ENCODE measurements at places on chromosomes 2 and 18.

- H3K4me3 ChIP-seq: peak overlapping the region; percentile 85
- H3K27me3 ChIP-seq: no peaks in the 10 kb centered on the region
- no peaks in the 10 kb centered on the region for H3K36me3 ChIP-seq
- DNase-seq: peak; percentile 80
- H3K4me1 ChIP-seq: peaks cover 42% of the 10 kb centered on the region
Measured at GRCh38 chr2:218290316-218291261, 1.7 kb downstream of the TMBIM1 start.

GRCh38 chr2:217810260-217810659 lies 192.5 kb downstream of the TNS1 start:
- H3K4me1 ChIP-seq: no peaks in the 10 kb centered on the region
- DNase-seq: no peak
- H3K27me3 ChIP-seq: 0 out of 2 replicates have a peak, but pooled peaks cover 2% of the 10 kb centered on the region
- H3K27ac ChIP-seq: no peak overlapping the region
- no peaks in the 10 kb centered on the region for H3K36me3 ChIP-seq

- H3K27ac ChIP-seq: peak overlapping the region; percentile 22
- DNase-seq: peak; percentile 27
- H3K4me3 ChIP-seq: no peak overlapping the region
- no peaks in the 10 kb centered on the region for H3K36me3 ChIP-seq
- H3K4me1 ChIP-seq: peaks cover 15% of the 10 kb centered on the region
- no peaks in the 10 kb centered on the region for H3K27me3 ChIP-seq
Measured at GRCh38 chr2:206713746-206714145, 4.5 kb downstream of the DYTN start.

DNA sequence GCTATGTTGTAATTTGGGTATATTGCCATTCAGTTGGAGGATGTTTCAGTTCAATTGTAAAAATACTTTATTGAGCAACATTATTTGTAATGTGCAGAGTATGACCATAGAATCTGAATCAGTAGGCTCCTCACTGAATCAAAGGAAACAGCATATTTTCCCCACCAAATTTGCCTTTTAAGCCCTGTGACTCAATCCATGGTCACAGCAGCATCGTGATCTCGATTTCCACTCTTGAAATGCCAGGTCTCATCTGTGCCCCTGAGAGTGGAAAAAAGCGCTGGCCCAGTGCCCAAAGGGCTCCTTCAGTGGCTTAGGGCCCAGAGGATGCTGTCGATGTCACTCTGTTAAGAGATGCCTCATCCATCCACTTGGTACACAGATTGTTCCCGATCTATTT lies 57.5 kb downstream of the FHOD3 start:
- peaks cover 7% of the 10 kb centered on the region for H3K4me1 ChIP-seq
- no peak for DNase-seq
- no peak overlapping the region for H3K27ac ChIP-seq
- no peak overlapping the region for H3K4me3 ChIP-seq
- no peaks in the 10 kb centered on the region for H3K36me3 ChIP-seq

DNA sequence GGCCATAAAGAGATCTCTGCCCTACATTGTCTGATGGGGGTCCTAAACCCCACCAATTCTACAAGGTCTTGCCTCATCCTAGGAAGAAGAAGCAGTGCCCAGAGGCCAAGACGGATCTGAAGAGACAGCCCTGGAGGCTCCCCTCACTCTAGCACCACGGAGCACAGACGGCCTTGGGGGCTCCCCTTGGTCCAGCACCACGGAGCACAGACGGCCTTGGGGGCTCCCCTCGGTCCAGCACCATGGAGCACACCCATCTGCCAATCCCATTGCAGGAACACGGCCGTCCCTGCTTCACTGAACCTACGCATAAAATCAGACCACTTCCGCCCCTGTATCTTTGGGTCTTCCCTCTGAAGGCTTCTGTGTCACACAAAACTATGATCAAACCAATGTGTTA lies 215.1 kb upstream of the SALL3 start:
- no peak overlapping the region for H3K4me3 ChIP-seq
- DNase-seq: no peak
- no peaks in the 10 kb centered on the region for H3K4me1 ChIP-seq
- no peaks in the 10 kb centered on the region for H3K36me3 ChIP-seq
- no peak overlapping the region for H3K27ac ChIP-seq

- no peak overlapping the region for H3K27ac ChIP-seq
- H3K4me3 ChIP-seq: no peak overlapping the region
Measured at GRCh38 chr2:238462782-238463396, 36.2 kb downstream of the ASB1 start.

DNA sequence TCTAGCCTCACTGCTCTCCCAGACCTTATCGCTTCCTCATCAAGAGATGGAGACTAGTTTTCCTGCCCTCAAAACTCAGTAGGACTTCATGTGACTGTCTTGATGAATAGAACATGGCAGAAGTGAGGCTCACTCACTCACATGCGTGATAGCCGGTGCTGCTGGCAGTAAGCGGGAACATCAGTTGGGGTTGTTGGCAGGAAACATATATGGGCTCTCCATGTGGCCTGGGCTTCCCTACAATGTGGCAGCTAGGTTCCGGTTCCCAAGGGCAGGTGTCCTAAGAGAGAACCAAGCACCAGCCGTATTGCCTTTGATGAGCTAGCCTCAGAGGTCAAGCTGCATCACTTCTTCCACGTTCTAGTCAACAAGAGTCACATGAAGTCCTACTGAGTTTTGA lies 15.2 kb upstream of the FAHD2A start:
- no peaks in the 10 kb centered on the region for H3K27me3 ChIP-seq
- no peaks in the 10 kb centered on the region for H3K36me3 ChIP-seq
- no peak overlapping the region for H3K4me3 ChIP-seq
- no peak overlapping the region for H3K27ac ChIP-seq
- no peaks in the 10 kb centered on the region for H3K4me1 ChIP-seq
- no peak for DNase-seq

- no peaks in the 10 kb centered on the region for H3K27me3 ChIP-seq
- H3K36me3 ChIP-seq: no peaks in the 10 kb centered on the region
- H3K4me1 ChIP-seq: no peaks in the 10 kb centered on the region
- H3K4me3 ChIP-seq: no peak overlapping the region
- DNase-seq: no peak
Measured at GRCh38 chr2:20343128-20343527, 7.5 kb downstream of the PUM2 start.

DNA sequence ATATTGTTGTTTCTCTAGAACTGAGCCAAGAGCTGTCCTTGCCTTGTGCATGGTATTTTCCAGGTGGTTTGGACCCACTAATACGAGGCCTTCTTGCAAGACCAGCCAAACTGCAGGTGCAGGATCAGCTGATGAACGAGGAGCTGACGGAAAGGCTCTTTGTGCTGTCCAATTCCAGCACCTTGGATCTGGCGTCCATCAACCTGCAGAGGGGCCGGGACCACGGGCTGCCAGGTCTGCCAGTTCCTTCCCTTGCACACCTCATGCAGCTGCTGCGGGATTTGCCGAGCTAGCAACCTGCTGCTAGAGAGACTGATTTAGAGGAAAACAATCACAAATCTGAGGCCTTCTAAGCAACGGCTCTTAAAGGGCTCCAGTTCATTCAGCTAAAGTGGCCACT lies 74.5 kb downstream of the TPO start:
- no peak overlapping the region for H3K27ac ChIP-seq
- DNase-seq: no peak
- H3K27me3 ChIP-seq: no peaks in the 10 kb centered on the region
- no peak overlapping the region for H3K4me3 ChIP-seq

DNA sequence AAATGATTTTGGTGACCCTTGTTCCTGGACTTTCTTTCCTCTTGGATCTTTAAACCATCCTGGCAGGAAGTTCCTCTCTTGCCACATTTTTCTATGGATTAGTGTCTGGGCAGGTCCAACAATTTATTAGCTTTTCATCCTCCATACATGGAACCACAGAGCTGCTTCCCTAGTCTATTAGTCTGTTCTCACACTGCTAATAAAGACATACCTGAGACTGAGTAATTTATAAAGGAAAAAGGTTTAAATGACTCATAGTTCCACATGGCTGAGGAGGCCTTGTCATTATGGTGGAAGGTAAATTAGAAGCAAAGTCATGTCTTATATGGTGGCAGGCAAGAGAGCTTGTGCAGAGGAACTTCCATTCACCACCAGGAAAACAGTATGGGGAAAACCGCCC lies 122.9 kb downstream of the DDX1 start:
- H3K4me3 ChIP-seq: no peak overlapping the region
- no peak for DNase-seq
- no peaks in the 10 kb centered on the region for H3K4me1 ChIP-seq
- H3K27me3 ChIP-seq: peaks cover 2% of the 10 kb centered on the region

GRCh38 chr18:9711361-9712129 lies 3.4 kb downstream of the RAB31 start:
- H3K27me3 ChIP-seq: peaks cover 8% of the 10 kb centered on the region
- H3K36me3 ChIP-seq: no peaks in the 10 kb centered on the region
- H3K27ac ChIP-seq: peak overlapping the region; percentile 70
- DNase-seq: peak; percentile 66
- peak overlapping the region; percentile 43 for H3K4me3 ChIP-seq

- H3K4me1 ChIP-seq: no peaks in the 10 kb centered on the region
- H3K36me3 ChIP-seq: no peaks in the 10 kb centered on the region
- no peak overlapping the region for H3K27ac ChIP-seq
- H3K27me3 ChIP-seq: no peaks in the 10 kb centered on the region
- no peak for DNase-seq
Measured at GRCh38 chr18:56165601-56166355, 472.6 kb downstream of the TXNL1 start.

DNA sequence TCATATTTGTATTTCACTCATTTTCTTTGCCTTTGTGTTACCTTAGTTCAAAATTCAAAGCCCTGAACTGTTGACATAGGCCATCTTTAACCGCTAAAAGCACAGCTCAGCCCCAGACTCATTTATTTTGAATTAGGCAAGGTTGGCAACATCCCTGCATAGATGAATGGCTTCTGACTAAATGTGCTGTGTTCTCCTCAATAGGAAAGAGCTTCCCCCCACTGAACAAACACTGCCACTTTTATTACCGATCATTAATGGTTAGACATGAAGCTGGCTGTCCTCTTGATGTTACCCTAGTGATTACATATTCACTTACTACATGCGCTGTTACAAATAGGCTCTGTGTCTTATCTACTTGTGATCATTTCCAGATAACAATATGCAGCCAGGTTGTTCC lies 170.7 kb downstream of the ADCYAP1 start:
- no peaks in the 10 kb centered on the region for H3K27me3 ChIP-seq
- H3K4me1 ChIP-seq: no peaks in the 10 kb centered on the region
- no peaks in the 10 kb centered on the region for H3K36me3 ChIP-seq

GRCh38 chr2:2649109-2650072 lies 318.3 kb upstream of the MYT1L start:
- no peak overlapping the region for H3K27ac ChIP-seq
- no peak overlapping the region for H3K4me3 ChIP-seq
- no peaks in the 10 kb centered on the region for H3K4me1 ChIP-seq
- no peaks in the 10 kb centered on the region for H3K36me3 ChIP-seq
- no peaks in the 10 kb centered on the region for H3K27me3 ChIP-seq

- no peaks in the 10 kb centered on the region for H3K36me3 ChIP-seq
- no peak overlapping the region for H3K27ac ChIP-seq
- no peak for DNase-seq
- H3K27me3 ChIP-seq: no peaks in the 10 kb centered on the region
Measured at GRCh38 chr2:63698786-63699548, 110.2 kb downstream of the MDH1 start.

- no peak for DNase-seq
- H3K4me1 ChIP-seq: no peaks in the 10 kb centered on the region
- H3K36me3 ChIP-seq: no peaks in the 10 kb centered on the region
- H3K27ac ChIP-seq: no peak overlapping the region
Measured at GRCh38 chr18:35376393-35376741, 770 bp downstream of the ZNF396 start.

GRCh38 chr2:205474741-205475415 lies 207.4 kb upstream of the NRP2 start:
- no peak overlapping the region for H3K27ac ChIP-seq
- peaks cover 1% of the 10 kb centered on the region for H3K27me3 ChIP-seq
- no peak for DNase-seq
- no peak overlapping the region for H3K4me3 ChIP-seq

GRCh38 chr2:64838817-64839216 lies 150.4 kb upstream of the SLC1A4 start:
- DNase-seq: no peak
- H3K27ac ChIP-seq: no peak overlapping the region
- no peaks in the 10 kb centered on the region for H3K27me3 ChIP-seq
- H3K36me3 ChIP-seq: no peaks in the 10 kb centered on the region
- peaks cover 24% of the 10 kb centered on the region for H3K4me1 ChIP-seq

DNA sequence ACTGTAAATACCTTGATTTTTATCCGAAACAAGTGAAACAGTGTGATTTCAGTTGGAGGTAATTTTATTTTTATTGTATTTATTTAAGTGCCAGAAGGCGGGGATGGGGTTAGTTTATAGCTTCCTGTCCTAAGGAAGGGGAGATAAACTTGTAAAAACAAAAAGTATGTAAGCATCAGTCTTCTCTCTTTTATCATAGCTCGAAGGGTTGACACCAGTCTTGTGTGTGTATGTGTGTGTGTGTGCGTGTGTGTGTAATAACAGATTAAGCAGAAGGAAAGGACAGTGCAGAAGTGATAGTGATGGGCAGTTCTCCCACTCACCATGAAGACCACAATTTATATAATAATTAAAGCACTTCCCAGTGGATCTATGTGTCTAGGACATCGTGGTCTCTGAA lies 793.3 kb downstream of the PLCL1 start:
- no peaks in the 10 kb centered on the region for H3K36me3 ChIP-seq
- no peaks in the 10 kb centered on the region for H3K27me3 ChIP-seq
- H3K4me1 ChIP-seq: no peaks in the 10 kb centered on the region

DNA sequence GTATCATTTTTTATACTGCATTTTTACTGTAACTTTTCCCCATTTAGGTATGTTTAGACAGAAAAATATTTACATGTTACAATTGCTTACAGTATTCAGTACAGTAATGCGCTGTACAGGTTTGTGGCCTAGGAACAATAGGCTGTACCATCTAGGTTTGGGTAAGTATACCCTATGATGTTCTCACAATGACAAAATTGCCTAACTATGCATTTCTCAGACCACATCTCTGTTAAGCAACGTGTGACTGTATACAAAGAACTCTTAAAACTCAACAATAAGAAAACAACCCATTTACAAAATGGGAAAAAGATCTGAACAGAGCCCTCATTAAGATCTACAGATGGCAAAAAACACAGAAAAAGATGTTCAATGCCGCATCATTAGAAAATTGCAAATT lies 29.4 kb downstream of the FAM210A start:
- no peaks in the 10 kb centered on the region for H3K27me3 ChIP-seq
- H3K27ac ChIP-seq: no peak overlapping the region
- no peak overlapping the region for H3K4me3 ChIP-seq

DNA sequence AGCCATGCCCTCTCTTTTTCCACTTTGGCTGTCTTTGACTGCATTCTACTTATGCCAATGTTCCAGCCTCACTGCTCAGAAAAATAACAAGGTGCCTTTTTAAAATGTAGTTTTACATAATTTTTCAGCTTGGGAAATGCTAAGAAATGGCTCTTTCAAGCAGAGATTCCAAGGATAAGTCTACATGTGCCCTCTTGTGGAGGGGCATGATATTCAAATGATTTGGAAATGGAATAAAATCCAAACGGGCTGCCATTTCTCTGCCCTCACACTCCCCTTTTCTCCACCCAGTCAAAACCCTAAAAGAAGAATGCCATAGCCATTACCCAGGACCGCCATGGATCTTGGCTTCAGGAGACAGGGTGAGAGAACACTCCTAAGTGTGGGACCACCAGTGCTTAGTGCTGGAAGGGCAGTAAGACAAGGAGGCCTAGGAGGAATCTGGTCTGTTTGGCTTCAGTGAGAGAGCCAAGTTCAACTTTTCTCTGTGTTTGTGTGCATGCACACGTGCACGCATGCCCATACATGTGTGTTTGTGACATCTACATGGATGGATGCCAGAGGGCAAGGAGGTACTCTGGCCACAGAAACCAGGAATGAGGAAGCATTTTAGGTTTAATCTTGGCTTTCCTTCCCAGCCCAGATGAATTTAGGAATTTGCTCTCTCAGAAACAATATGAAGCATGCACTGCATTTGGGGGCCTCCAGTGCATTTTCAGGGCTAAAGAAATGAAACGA lies 174.0 kb upstream of the SLC14A2 start:
- H3K27me3 ChIP-seq: no peaks in the 10 kb centered on the region
- no peaks in the 10 kb centered on the region for H3K36me3 ChIP-seq
- no peak overlapping the region for H3K27ac ChIP-seq
- no peaks in the 10 kb centered on the region for H3K4me1 ChIP-seq
- H3K4me3 ChIP-seq: no peak overlapping the region
